ENCODE measurements at places on chromosomes 7 and 10.

DNA sequence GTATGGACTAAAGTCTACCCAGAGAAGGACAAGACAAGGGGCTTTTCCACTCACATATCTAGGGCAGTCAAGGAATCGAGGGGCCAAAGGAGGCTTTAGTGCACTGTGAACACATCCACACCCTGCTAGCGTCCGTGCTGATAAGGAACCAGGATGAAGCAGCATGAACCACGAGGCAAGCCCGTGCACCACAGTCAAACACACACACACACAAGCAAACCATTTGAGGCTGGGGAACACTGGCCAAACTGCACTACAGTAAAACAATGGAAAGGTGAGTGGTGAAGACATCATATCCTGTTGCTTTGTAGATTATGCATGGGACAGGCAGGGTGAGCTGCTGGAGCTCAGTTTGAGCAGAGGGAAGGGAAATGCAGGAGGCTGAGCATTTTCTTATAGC lies 177.4 kb upstream of the CDCA7L start:
- no peak for DNase-seq

DNA sequence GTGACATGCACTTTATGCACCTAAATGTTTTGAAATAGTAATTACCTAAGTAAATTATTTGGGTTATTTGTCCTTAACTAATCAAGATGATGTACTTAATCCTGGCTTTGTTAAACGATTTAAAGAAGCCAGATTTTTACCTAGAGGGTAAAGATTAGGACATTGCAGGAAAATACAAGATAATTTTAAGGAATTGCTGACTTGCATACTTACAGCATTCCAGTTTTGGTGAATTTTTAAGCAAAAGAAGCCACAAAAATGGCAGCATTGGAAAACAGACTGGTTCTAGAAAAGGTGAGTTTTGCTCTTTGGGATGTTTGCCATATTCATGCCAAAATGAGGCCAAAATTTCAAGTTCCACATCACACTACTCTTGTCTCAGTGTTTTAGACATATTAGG lies 33.4 kb downstream of the BCAP29 start:
- DNase-seq: no peak

- DNase-seq: no peak
Measured at GRCh38 chr7:19775578-19775977, 2.2 kb upstream of the TMEM196 start.

DNA sequence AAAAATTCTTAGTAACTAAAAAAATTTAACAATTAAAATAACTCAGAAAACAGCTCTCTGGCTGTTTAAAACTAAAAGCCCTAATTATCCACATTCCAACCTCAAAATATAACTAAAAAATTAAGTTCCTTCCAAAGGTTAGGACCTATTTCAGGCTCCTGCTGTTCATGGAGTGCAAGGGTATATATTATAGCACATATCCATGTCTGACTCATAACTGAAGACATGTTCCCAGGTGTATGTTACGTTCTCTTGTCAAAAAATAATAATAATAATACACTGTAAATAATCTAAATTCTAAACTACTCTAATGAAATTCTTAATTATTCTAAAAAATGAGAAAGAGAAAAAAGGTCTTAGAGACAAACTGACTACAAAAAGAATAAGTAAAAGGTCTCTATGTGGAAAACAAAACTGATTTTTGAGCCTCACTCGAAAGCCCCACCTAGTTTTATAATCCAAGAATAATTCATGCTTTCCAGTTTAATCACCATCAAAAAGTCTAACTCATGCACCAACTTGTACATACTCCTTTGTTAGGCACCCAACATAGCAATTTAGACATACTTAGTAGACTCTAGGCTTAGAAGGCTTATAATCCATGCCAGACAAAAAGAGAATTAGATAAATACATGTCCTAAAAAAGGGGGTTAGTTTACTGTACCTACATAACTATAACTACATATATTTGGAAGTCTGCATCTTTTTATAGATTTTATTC lies 171.4 kb downstream of the KMT2E start:
- no peak for DNase-seq

GRCh38 chr7:21253740-21254687 lies 173.9 kb upstream of the SP4 start:
- peak; percentile 57 for DNase-seq

GRCh38 chr10:6729071-6729774 lies 149.1 kb upstream of the PRKCQ start:
- DNase-seq: peak; percentile 89

DNA sequence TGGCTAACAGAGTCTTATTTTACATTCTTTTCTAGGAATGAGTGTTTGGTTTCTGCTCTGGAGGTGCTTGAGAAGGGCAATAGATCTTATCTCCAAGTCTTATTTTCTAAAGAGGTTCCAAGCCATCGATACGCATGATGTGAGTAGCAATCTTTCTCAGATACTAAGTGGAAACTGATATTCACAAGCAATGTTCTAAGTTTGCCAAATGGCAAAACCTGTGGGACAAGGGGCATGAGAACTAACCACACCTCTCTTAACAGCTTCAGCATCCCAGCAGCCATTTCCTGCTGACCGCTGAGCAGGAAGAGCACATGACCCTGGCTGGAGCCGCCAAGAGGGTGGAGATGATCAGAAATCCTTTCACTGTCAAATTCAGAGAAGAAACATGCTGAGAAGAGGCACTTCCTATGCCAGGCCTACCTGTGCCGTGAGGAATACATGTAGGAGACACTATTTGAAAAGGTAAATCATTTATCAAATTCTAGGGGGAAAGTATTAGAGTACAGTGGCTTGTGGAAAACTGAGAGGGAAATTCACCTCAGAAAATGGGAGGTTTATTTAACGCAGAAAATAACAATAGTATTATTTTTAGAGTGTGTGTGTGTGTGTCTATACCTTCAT lies 35.2 kb downstream of the CCDC71L start:
- no peak for DNase-seq

DNA sequence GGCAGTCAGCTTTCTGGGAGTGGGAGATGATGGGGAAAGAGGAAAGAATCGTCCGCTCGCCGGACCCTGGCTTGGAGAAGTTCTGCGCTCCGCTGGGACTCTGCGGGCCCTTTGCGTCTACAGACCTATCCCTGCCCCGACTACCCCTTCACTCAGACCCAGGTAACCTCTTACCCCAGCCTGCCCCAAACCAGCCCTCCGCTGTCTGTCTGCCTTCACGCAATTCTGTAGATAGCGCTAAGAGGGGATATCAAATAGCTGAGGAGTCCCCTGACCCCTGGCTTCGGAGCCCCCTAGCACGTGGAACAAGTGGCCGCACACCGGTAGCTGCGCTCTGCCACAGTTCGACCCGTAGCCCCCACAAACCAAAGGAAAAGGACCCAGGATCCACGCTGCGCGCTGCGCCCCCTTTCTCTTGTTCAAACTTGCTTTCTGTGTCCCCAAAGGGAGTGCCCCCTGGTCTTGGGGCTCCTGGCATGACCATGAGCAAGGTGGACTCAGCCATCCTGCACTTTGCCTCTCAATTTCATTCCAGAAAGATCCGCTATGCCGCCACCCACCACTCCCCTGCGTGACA lies 7.0 kb downstream of the HOXA4 start:
- DNase-seq: no peak

DNA sequence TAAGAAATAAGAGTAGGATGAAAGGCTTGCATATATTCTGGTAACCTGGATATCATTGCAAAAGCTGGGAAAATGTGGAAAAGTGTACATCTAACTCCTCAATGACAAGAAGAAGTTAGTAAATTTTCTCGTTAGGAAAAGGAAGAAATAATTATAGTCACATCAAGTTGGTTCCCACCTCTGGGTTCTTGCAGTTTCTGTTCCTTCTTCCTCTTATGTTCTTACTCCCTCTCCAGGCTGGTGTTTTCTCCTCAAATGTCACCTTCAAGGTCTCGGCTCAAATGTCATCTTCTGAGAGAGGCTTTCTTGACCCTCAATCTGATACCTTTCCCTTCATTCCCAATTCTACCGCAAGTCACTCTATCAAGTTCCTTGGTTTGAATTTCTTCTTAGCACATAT lies 64.4 kb downstream of the ENTPD1 start:
- DNase-seq: no peak

DNA sequence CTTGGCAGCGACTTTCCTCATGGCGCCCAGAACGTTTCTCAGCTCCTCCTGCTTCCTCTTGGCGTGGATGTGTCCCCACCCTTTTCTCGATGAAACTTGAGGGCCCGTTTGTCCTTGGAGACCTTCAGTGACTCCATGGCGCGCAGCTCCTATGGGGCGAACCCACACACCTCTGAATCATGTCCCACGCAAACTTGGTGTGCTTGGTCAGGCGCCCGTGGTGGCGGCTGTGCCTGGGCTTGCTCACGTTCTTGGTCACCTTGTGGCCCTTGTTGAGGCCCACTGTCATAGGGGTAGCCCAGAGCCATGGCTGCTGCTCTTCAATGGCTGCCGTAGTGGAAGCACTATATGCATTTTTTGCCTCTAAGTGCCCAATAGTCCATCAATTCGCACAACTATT lies 117.5 kb upstream of the FOXP2 start:
- no peak for DNase-seq

GRCh38 chr7:49597805-49598204 lies 175.6 kb upstream of the VWC2 start:
- no peak for DNase-seq

- peak; percentile 89 for DNase-seq
Measured at GRCh38 chr7:55245271-55245723, 119.8 kb upstream of the LANCL2 start.

GRCh38 chr10:63525021-63525420 lies 3.8 kb downstream of the REEP3 start:
- no peak for DNase-seq

- peak; percentile 53 for DNase-seq
Measured at GRCh38 chr10:7651853-7652470, 14.8 kb downstream of the ITIH5 start.

DNA sequence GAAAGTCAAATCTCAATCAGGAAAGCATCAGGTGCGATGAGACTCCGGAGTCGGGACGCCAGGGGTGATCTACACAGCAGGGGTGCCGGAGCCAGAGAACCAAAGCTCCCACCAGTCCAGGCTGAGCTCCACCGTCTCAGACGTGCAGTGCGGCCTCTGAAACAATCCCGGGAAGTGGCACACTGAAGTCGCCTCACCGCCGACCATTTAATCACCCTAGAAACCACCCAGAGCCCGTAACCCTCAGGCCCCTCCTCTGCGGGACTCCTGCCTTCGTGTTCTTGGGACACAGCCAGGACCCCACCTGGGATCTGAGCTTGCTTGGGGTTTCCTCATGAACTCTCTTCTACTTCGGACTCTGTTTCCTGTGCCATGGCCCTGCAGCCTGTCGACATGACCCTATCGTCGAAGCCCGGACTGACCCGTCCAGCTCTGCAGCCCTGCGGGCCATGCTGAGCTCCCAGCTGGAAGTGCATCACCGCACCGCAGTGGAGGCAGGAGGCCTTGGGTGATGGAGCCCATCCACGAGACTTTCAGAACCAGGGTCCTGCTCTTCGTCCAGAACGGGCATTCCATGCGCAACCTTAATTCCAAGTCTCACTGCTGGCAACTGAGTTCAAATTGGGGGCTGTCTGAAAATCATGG lies 266.4 kb downstream of the PTPRN2 start:
- DNase-seq: no peak

DNA sequence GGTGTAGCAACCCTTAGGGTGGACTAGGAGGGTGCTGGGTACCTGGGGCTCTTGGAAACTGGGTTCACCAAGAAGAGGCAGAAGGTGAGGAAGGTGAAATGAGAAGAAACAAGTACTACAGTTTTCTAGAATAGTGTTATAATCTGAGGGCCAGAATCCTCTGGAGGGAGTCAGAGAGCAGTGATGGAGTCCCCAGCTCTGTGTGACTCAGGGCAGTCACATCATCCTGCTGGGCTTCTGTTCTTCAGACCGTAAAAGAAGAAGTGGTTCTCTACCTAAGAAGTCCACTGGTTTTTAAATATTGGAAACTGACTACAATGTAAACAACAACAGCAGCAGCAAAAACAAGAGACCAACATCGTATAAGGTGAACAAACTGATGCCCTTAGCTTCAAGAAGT lies 197.3 kb downstream of the PRPF18 start:
- no peak for DNase-seq

DNA sequence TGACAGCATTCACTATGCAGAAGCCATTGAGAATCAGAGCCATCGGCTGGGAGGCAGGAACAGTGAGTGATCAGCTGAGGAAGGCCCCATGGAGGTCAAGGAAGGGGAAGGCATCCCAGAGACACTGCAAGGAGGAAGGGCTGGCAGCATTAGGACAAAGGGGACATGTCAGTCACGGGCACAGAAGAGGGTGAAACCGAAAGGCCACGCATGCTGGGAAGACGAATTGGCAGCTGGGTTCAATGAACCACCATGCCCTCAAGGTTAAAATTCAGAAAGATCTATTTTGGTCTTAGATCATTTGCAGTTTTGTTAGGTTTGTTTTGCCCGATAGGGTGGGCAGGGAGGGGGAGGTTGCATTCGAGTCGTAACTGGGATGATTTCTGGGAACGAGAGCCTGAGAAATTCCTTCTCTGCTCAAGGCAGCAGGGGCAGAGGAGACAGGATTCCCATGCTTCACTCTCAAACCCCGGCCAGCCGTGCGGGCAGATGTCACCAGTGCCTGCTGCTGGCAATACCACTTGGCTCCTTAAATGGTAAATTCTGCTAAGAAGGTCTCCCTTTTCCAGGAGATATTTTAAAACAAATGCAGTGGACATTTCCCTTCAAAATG lies 57.7 kb downstream of the ASB13 start:
- DNase-seq: no peak

DNA sequence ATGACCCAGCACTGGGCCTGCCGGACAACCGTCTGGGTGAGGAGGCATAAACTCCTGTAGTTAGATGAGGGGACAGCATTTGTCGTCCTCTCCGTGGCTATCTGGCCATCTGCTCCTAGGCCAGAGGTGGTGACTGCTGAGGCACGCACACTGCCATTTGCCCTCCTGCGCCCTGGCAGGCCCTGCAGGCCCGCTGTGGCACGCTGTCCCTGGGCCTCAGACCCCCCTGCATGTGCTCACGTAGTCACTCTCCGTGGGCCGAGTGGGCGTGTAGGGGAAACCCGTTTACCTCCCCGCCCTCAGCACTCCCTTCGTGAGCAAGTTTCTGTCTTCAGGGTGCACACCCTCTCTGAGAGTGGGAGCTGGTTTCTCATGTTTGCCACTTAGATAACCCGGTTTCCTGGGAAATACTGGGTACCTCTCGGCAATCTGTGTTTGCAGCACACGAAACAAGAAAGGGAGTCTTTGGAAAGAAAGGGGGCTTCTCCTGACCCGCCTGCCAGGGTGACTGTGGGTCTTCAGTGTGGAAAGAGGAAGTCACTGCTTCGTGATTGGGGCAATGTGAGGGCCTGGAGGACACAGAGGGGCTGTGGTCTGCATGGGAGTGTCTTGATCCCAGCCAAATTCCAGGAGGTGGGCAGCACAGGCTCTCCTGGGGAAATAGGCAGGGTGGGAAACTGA lies 10.8 kb downstream of the ADAMTS14 start:
- DNase-seq: no peak

- peak; percentile 21 for DNase-seq
Measured at GRCh38 chr10:62043421-62044021, 142.0 kb downstream of the ARID5B start.

- DNase-seq: peak; percentile 10
Measured at GRCh38 chr7:39948375-39948955, 1.6 kb upstream of the CDK13 start.

- peak; percentile 58 for DNase-seq
Measured at GRCh38 chr10:79463578-79464496, 18.4 kb upstream of the ZCCHC24 start.

DNA sequence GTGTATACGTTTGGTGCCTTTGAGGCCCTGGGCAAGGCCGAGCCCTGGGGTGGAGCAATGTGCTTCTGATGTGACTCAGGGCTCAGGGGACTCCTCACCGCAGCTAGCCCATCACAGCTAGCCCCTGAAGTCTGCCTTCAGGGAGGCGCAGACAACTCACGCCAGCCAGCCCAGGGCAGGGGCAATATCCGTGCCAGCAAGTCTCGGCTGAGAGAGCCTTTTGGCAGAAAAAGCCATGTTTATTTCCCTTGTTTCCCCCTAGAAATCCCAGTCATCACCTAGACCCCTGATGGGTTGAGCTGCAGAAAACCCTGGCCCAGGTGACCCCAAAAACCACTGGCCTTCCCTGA lies 90.4 kb downstream of the CHST15 start:
- DNase-seq: peak; percentile 5
